ENCODE measurements at places on chromosomes 1 and 21. TPM values are rescaled to one million over a fixed set of nuclear protein-coding genes. Genes with fewer than 3 reads are reported as not detected.
A peak's percentile ranks its signal among the peaks of the same experiment; 100 is the strongest.

DNA sequence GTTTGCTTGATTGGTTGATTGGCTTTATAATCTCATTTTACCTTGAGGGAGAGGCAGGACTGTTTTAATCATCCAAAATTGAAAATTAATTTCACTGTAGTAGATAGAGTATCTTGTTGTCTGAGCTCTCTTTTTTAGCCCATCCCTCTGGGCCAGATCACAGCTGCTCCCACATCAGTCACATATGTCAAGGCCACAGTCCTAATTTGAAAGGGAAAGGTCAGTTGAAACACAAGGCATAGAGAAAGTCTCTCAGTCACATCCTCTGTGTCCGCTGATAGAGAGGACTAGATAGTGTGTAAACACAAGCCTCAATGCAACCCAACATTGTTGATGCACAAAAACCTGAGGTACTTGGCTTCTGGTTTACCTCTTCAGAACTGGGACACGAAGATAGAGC lies 6.8 kb downstream of the C1orf74 start:
- DNase-seq: no peak

- peak; percentile 91 for DNase-seq
Observed at GRCh38 chr21:45140346-45140940, 66.1 kb downstream of the ADARB1 start.

- DNase-seq: peak; percentile 41
Observed at GRCh38 chr1:51956528-51957509, 33.7 kb downstream of the RAB3B start.

DNA sequence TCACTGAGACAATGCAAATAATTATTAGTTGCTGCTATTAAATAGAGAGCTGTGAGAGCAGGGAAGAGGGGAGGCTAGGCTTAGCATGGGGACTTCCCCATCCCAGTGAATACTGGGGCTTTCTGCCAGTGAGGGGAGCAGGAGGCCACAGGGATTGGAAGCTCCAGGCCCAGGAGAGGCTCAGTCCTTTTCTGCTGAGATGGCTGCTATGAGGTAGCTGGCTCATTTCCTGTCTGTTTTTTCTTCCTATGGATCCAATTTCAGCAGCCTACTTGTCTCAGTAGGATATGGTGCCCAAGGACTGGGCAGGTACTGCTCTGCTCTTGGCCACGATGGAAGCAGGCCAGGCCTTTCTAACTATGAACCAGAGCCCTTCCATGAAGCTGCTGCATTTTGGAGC lies 10.0 kb downstream of the STMN1 start:
- DNase-seq: no peak

- DNase-seq: no peak
Observed at GRCh38 chr1:162062542-162063015, 6.9 kb upstream of the NOS1AP start.

GRCh38 chr1:235075777-235076308 lies 52.8 kb downstream of the TOMM20 start:
- DNase-seq: peak; percentile 59

GRCh38 chr1:203127666-203128430 lies at the start of gene ADORA1:
Gene ADORA1, plus strand, starts transcription at chr1:203127726. Its CDS starts 1,116 bp downstream, at chr1:203128842.
- DNase-seq: peak; percentile 70

GRCh38 chr1:27878787-27879335 lies 6.5 kb downstream of the THEMIS2 start:
- DNase-seq: no peak

DNA sequence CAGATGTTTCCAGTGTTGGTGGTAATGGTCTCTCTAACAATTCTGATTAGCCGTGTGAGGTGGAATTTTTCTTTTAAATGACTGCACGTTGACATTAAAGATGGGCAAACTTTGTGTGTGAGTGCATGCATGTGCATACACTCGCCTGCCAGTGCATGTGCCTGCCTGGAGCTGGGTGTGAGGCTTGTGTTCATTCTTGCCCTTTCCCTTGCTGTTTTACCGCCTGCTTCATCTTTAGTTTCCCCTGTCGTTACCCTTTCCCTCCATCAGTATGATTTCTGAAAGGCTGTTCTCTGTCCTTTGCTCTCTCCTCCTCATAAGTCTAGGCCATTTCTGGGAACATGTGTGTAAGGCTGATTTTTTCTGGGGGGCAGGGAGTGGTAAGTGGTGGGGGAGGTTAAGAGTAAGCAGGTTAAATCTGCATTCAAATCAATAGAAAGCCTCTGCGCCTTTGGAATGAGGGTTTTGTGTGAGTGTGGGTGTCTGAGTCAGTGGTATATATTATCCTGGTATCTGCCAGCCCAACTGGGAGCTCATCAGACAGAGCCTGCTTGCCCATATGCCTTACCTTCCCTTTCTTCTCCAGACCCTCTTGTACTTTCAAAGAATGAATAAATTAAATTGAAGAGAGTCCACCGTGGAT lies 112.5 kb downstream of the PBX1 start:
- DNase-seq: no peak

DNA sequence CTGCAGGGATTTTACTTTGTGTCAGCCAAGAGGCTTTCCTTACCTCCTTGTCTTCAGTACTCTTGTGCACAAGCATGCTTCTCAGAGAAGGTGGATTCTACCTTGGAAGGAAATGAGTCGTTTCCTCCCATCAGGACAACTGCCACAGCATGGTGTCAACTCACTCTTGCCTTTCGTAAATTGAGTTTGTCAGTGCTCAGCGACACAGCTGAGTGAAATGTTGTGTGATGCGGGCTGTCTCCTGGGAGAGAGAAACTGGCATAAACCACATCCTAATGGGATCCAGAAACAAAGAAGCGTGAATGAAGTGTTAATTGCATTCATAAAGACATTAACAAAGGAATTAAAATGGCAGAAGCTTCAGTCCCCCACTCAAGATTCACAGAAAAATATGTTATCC lies 51.5 kb upstream of the SLC22A15 start:
- DNase-seq: peak; percentile 7

DNA sequence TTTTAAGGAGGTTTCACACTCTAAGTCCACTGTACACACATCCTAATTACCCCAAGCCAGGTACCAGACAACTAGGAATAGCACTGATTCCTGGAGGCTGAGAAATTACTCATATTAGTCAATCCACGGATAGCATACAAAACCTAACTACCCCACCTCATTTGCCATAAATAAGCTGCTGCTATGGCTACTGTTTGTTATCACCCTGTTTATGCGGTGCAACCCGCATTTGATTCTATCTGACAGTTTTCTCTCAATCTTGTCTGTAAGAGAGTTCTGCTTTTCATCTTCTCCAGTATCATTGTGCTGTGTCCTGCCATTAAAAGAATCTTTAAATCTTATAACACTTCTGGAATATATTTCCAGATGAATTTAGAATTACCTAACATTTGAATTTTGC lies 1496.5 kb downstream of the PLA2G4A start:
- DNase-seq: no peak

DNA sequence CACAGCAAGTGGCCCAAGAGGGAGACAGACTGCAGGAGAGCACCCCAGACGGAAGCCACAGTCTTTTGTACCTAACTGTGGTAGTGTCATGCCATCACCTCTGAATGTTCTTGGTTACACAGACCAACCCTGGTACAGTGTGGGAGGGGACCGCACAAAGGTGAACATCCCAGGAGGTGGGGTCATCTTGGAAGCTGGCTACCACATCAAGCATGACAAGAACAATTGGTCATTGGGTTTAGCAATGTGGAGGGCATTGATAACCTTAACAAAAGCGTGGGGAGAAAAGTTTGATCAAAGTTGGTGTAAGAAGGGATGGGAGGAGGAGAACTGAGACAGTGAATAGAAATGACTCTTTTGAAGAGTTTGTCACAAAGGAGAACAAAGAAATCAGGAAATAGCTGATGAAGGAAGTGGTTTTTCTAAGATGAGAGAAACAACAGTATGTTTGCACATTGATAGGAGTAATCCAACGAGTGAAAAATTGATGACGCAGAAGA lies 87.1 kb upstream of the CACNA1E start:
- DNase-seq: no peak

- no peak for DNase-seq
Observed at GRCh38 chr1:29326123-29326522, 89.8 kb downstream of the PTPRU start.

DNA sequence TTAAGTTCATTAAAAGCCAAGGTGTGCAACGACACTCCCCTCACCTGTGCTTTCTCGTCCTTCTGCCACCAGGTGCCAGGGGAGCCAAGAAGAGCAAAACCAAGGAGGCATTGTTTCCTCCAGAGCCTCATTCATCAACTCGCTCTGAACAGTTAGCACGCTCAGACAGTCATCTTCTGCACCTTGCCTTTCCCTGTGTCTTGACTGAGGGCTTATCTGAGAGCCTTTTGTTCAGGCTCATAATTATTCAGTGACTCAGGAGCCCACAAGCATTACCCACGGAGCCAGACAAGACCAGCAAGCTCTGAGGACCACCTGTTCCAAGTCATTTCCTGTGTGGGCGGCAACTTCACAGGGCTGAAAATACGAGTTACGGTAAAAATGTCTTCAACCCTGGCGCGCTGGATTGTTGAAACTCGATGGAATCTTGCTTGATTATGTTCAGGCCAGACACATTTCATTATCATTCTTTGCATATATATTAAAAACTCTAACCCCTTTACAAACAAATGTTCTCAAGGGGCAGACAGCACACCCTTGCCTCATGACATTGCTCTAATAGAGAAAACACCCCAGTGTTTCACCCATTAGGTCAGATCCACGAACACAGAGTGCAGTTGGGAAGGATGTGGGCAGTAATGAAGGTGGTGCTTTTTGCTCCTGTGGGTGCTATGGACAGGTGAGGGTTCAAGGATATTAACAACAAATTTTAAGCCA lies 89.7 kb upstream of the RUNX1 start:
- peak; percentile 99 for DNase-seq

DNA sequence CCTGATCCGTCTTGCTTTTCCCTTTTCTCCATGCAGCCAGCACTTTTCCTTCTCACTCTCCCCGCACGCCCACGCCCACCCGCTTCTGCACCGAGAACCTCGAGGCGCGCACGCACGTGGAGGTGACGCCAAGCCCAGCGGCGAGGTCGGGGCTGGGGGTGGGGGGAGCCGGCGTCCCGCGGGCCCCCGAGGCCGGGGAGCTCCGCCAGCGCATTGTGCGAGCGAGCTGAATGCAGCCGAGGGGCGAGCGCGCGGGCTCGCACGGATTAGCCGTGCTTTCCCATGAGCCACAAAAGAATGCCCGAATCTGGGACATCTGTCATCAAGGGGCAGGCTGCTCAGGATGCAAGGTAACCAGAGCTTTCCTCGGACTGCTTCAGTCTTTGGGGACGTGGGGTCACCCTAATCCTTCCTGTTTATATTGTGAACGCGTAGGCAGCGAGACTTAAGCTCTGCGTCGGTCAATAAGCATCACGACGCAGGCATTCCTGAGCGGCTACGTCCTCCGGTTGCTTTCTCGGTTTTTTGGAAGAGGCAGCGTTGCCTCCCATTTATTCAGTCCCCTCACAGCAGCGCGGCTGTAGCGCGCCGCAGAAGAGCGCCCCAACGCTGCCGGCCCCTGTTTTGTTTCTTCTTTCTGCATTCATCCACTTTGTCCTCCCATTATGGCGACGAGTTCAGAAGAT lies 67.3 kb upstream of the AKT3 start:
- DNase-seq: peak; percentile 64

DNA sequence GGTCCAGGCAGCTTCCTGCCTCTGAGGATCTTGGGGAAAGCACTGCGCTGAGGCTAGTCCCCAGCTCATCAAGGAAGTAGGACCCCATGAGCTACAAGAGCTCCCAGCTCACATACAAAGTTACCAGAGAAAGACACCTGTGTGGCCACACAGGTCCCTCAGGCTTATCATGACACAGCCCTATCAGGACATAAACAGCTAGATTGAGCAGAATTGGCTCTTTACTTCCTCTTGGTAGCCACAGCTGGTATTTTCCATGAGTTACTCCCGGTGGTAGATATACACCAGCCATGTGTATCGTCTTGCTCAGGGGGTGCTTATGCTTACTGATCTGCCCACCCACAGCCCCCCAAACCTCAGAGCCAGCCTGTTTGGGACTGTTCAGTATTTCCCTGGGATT lies 1.2 kb downstream of the LENEP start:
- DNase-seq: no peak

GRCh38 chr1:52856026-52856425 lies 13.5 kb downstream of the ZYG11A start:
- no peak for DNase-seq

- no peak for DNase-seq
Observed at GRCh38 chr21:31395791-31396190, 51.7 kb upstream of the TIAM1 start.

DNA sequence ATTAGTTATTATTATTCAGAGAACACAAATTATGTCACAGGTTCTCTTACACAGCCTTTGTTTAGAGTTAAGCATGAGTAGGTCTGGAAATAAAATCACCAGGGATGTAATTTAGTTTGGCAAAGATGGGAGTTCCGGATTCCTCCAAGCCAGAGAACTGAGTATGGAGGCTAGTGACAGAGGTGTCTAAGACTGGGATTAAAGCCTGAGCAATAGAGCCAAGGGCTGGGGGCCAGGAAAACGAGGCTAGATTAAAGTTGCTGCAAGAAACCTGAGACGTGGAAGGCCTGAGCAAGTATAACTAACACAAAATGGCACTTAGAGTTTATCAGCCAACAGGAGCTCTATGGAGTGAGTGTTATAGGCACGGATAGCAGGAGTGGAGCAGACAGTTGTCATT lies 381.6 kb downstream of the SRGAP2C start:
- DNase-seq: no peak

DNA sequence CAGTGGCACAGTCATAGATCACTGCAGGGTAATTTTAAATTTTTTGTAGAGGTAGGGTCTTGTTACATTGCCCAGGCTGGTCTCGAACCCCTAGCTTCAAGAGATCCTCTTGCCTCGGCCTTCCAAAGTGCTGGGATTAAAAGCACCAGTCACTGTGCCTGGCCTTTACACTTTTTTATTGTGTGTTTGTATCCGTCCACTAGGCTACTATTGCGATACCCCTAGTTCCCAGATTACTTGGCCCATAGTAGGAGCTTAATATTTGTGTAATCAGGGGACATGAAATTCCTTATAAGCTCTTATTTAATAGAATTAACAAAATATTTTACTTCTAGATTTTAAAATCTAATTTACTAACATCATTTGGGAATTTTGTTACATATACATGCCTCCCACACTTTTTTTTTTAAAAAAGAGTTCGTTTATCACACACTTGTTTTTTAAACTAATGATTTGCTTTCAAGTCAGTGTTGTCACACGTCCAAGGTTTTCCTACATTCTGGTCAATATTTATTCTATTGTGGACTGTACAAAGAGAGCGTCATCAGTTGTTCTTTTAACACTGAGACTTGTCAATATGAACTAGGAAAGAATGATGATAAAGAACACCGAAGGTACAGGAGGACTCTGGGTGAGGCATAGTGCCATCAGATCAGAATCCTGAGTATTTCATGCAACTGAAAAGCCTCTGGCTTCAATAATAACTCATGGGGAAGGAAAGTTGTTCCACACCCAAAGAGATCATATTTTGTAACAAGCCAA lies 63.7 kb downstream of the LEPR start:
- DNase-seq: no peak

Gene SCCPDH
- 118 TPM for total RNA-seq

Gene DCST1
- not detected for total RNA-seq

Gene ANKRD35
- not detected for total RNA-seq

Gene ATP6V1G3
- total RNA-seq: 12.7 TPM

Gene TOR1AIP1
- total RNA-seq: 53.3 TPM

Gene NIT1
- 27.8 TPM for total RNA-seq

Gene OR2L2
- total RNA-seq: not detected

Gene DISP3
- 0.14 TPM for total RNA-seq

Gene CFHR3
- total RNA-seq: 0.03 TPM

Gene UBE2U
- total RNA-seq: not detected
